ENCODE measurements at places on chromosomes 1 and 21.

GRCh38 chr1:113394043-113394862 lies 3.9 kb downstream of the MAGI3 start:
- H3K4me3 ChIP-seq, result no peak overlapping the region
- H3K27me3 ChIP-seq, result no peaks in the 10 kb centered on the region
- H3K36me3 ChIP-seq, result no peaks in the 10 kb centered on the region
- H3K27ac ChIP-seq, result peak overlapping the region; percentile 55
- DNase-seq, result no peak

DNA sequence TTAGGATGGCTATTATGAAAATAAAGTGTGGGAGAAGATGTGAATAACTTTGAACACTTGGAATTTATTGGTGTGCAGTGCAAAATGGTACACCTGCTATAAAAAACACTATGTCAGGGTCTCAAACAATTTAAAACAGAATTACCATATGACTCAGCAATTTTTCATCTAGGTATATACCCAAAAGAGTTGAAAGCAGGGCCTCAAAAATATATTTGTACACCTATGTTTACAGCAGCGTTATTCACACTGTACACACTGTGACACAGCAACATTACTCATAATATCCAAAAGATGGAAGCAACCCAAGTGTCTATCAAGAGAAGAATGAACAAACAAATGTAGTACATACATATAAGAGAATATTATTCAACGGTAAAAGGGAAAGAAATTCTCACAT lies 75.8 kb downstream of the SPATA6 start:
- H3K36me3 ChIP-seq, result no peaks in the 10 kb centered on the region
- no peak for DNase-seq
- H3K27me3 ChIP-seq, result peaks cover 3% of the 10 kb centered on the region
- H3K4me3 ChIP-seq, result no peak overlapping the region

- peaks cover 70% of the 10 kb centered on the region for H3K4me1 ChIP-seq
- no peaks in the 10 kb centered on the region for H3K27me3 ChIP-seq
- peaks cover 3% of the 10 kb centered on the region for H3K36me3 ChIP-seq
These were observed 34.9 kb downstream of the PLXNA2 start for GRCh38 chr1:208209286-208209685.

DNA sequence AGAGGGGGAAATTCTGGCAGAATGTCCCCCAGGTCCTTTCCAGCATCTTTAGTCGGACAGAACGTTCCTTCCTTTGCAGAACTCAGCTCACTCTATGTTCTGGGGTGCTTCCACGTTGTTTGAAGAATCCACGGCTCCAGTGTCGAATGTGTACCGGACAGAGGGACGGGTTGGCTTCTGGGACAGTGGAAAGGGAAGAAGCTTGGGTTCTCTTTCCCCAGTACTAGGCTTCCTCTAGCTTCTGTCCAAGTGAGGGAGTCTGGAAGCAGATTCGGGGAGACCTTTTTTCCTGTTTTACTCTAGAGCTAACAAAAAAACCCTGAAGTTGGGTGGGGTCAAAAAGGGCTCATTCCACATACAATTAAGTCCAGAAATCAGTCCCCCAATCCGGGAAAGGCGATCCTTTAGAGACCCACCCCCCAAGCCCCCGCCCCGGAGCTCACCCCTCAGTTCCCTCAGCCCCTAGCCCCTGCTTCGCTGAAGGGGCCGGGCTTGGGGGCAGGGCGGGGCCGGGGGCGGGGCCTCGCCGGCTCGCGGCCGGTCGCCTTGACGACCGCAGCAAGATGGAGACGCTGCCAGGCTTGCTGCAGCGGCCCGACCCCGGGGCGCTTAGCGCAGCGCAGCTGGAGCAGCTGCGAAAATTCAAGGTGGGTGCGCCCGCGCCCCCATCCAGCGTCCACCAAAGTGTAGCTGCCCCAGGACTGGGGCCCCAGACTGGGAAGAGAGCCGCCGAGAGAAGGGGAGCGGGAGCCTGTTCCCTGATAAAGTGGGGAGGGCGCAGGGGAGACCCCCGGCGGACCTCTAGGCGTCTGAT lies at the start of gene RIIAD1:
Gene RIIAD1, plus strand, starts transcription at position 549 of the 814 bp plus-strand sequence. Its CDS starts 15 bp downstream, at position 564.
- H3K27me3 ChIP-seq, result peaks cover 6% of the 10 kb centered on the region
- peak within 1 kb of the TSS; percentile 28 for H3K27ac ChIP-seq
- DNase-seq, result no peak
- no peaks in the 10 kb centered on the region for H3K36me3 ChIP-seq
- H3K4me1 ChIP-seq, result peaks cover 26% of the 10 kb centered on the region
- H3K4me3 ChIP-seq, result peak within 1 kb of the TSS; percentile 17

- no peak for DNase-seq
- peaks cover 16% of the 10 kb centered on the region for H3K4me1 ChIP-seq
- H3K4me3 ChIP-seq, result no peak overlapping the region
- no peaks in the 10 kb centered on the region for H3K36me3 ChIP-seq
These were observed 49.3 kb downstream of the KANK4 start for GRCh38 chr1:62269851-62270495.

DNA sequence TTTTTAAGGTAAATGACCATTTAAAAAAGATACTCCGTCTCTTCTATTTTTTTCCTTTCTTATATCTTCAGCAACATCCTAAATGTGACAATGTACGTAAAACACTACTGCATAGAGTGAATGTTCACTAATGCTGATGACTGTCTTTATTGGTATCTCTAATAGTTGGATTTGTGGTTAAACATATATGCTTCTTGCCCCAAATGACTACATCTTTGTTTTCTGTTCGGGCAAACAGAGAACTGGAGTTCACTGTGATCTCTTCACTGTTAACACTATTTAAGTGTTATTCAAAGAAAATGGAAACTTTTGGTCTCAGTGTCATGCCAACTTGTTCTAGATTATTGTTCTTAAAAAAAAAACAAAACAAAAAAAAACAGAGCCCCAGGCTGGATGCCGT lies 109.4 kb downstream of the KIF26B start:
- no peak for DNase-seq
- H3K4me3 ChIP-seq, result no peak overlapping the region
- H3K4me1 ChIP-seq, result peaks cover 14% of the 10 kb centered on the region
- H3K27me3 ChIP-seq, result peaks cover 6% of the 10 kb centered on the region
- H3K27ac ChIP-seq, result no peak overlapping the region

GRCh38 chr1:183246436-183246835 lies 60.4 kb downstream of the LAMC2 start:
- H3K4me1 ChIP-seq, result no peaks in the 10 kb centered on the region
- no peaks in the 10 kb centered on the region for H3K36me3 ChIP-seq
- H3K27me3 ChIP-seq, result no peaks in the 10 kb centered on the region
- H3K4me3 ChIP-seq, result no peak overlapping the region
- DNase-seq, result no peak
- H3K27ac ChIP-seq, result no peak overlapping the region
